Activated CD8-positive, alpha-beta memory T cell treated with anti-CD3 and anti-CD28 coated beads for 1 hour (primary cell): ENCODE measurements at places on chromosomes 4 and X.

- no peak for DNase-seq
Measured at GRCh38 chrX:37686996-37687395, 1.4 kb downstream of the XK start.

DNA sequence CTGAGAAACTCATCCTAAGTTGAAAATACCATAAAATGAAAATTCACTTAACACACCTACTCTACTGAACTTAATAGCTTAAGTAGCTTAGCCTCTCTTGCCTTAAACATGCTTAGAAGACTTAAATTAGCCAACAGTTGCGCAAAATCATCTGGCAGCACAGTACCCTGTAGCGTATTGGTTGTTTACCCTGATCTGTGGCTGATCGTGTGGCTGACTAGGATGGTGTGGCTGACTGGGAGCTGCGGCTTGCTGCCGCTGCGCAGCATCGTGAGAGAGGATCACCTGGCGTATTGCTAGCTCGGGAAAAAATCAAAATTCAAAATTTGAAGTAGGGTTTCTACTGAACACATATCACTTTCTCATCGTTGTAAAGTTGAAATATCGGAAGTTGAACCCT is 6.3 kb downstream of the RUFY3 start:
- DNase-seq: no peak

- no peak for DNase-seq
Measured at GRCh38 chrX:5086388-5086787, 1142.3 kb downstream of the NLGN4X start.

DNA sequence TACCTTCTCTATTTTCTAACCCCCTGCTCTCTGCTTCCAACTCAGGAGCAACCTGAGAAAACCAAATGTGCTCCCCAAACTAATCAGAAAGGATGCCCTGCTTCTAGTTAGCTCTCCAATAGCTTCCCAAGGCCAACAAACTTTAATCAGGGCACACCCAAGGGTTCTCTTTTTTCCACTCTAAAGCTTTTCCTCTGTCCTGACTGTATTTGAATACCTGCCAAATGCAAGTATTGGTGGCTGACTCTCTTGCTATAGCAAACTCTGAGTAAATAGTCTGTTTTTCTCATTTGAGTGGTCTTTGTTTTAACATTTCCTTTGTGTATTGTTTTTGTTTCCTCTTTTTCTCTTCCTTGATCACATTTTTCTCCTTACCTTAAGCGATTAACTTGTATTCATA is 52.5 kb downstream of the GBA3 start:
- no peak for DNase-seq

DNA sequence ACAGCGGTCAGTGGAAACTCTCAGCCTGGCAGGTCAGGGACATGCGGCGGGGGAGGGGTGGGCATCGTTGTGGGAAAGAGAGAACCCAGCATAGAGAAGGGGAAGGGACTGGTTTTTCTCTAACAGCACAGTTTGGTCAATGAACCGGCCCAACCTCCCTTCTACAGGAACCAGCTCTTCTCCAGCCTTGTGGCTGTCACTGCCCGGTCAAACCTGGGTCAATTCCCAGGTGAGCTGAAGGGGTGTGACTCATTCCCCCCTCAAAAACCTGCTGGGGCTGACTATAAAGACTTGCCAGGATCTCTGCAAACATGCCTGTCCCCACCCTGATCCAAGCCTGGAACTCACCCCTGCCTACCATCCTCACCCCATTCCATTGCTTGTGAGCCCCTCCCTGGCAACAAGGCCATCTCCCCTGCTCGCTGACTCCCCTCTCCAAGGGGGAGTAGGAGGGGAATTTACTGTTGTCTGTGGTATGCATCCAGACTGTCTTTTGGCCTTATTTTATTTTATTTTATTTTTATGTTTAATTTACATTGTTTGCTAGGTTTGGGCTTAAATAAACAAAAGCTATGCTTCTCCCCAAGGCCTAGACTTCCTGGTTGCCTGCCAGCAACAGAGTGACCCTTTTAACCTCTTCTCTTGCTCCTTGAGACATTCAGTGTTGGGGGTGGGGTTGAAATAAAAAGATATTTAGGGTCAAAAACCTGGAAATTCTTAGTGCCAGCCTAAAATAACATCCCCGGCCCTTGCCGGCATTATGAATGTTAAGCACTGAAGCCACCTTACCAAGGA is 49.6 kb downstream of the TSC22D3 start:
- DNase-seq: no peak

DNA sequence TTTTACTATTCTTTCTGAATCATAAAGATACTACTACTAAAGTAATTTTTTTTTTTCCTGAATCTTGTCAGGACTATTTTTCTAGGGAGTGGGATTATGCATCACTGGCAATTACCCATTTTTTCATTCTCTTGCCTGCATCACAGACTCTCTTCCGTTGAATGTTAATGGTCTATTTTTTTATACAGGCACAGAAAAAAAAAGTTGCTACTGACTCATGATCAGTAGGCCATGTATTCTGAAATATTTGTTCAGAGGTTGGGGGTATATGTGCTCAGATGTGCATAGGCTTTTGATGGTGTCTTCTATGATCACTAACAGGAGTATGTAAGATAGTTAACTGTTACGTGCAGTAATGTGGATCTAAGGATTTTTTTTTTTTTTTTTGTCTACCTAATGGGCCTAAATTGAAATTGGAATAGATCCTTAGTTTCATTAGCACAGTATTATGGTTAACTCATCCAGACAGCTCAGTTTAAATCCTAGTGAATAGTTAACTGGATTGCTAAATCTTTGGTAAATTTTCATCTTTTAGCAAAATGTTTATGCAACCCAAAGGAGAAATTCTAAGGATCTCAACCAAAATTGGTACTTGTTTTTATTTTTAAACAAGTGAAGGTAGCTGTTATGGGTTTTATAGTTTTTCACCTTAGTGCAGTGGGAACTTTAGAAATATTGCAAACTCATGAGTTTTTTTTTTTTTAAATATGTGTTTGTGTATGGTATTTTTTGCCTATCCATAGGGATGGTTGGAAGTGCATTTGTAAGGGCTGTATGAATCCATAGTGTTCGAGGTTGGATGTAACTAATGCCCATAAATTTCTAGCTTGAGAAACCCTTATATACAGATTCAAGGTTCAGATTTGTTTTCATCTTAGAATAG is 12.1 kb downstream of the BMP2K start:
- no peak for DNase-seq

DNA sequence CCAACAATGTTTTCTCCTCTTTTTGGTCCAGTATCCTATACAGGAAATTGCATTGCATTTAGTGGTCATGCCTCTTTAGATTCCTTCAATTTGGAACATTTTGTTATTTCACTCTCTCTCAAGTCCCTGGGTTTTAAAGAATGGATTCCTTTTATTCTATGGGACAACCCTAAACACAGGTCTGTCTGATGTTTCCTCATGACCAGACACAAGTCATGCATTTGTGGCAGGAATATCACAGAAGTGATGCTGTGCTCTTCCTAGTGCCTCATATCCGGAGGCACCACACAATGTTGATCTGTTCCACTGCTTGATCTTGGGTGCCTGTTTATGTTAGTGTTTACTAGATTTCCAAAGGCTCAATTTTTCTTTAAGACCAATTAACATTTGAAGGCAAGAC is 69.7 kb upstream of the H2AZ1 start:
- no peak for DNase-seq

DNA sequence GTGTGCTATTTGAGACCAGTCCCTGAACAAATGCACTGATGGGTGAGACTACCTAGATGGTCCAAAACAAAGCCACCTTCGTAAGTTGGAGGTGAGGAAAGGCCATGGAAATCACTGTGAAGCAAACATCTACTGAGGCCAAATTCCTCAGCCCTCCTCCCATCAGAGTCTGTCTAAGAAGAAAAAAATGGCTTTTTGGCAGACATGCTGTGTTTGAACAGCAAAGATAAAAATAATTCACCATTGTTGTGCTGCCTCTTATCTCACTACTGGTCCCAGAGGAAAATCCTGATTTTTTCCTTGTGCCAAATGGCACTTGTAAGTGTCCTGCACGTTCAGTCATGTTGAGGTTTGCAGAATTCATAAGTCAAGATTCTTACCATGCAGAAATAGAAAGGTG is 7.9 kb downstream of the MAGEB18 start:
- DNase-seq: no peak

DNA sequence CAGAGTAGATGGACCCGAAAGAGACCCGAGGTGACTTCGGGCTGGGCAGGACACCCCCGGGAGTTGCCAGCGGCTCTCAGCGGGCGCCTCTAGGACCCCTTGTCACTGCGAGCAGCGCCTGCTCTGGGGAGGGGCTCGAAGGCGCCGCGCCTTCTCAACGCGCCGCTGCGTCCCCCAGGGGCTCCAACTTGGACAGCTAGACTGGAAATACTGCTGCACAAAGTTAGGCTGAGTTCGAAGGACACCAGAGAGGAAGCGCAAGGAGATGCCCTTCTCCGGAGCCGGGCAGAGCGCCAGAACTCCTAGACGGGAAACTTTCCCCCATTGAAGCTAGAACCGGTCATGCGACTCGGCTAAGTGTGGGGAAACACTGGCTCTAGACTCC is 493 bp upstream of the KCNIP4 start:
- no peak for DNase-seq

- DNase-seq: no peak
Measured at GRCh38 chr4:95049551-95050233, 291.9 kb downstream of the BMPR1B start.

DNA sequence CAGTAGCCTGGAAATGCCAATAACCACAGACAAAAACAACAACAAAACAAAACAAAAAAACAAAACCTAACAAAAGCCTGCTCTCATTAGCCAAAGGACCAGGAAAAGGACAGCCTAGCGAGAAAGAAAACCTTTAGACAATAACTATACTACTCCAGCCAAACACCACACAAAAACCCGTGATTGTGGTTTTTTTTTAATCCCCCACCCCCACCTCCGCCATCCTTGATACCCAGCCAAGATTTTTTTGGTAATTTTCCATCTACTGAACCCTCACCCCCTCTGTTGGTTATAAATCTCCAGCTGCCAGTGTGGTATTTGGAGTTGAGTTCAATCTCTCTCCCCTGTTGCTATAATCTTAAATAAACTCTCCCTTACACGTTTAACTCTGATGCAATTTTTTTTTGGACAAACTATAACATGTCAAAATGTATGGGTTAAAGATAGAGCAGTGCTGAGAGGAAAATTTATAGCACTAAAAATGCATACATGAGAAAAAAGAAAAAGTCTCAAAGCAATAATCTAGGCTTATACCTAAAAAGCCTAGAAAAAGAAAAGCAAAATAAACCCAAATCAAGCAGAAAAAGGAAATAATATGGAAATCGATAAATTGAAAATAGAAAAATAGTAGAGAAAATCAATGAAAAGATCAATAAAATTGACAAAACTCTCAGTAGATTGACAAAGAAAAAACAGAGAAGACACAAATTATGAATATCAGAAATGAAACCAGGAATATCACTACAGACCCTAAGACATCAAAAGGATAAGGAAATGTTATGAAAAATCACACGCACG is 83.7 kb downstream of the NAT8L start:
- DNase-seq: no peak

DNA sequence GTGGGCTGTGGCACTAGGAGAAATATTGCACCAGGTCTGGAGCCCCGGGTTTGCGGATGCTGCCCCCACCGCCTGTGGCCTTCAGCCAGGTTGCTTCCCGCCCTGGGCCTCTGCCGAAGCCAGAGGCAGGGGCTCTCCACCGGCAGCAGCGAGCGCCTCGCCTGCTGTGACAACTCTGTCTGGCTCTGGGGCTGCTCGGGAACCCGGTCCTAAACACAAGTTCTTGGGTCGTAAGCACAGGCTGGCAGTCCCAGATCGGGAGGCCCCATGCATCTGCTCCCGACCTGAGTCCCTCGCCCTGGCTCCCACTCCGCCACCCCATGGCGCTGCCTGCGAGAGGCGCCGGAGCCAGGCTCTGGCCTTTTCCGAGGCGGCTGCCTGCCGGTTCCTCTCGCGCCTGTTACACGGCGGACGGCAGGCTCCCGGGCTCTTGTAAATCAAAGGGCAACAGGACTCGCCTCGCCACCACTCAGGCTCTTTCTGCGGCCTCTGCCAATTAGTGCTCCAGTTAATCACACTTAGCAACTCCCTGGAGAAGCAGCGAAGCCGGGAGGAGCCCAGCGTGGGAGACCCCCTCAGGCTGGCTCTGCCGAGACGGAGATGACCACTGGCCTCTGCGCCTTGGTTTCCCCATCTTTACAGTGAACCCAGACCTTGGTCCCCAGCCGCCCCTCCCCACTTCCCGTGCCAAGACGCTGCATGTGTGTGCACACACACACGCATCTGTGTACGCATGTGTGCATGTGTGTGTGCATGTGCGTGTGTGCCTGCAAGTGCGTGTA is 109.2 kb downstream of the DCTD start:
- no peak for DNase-seq

DNA sequence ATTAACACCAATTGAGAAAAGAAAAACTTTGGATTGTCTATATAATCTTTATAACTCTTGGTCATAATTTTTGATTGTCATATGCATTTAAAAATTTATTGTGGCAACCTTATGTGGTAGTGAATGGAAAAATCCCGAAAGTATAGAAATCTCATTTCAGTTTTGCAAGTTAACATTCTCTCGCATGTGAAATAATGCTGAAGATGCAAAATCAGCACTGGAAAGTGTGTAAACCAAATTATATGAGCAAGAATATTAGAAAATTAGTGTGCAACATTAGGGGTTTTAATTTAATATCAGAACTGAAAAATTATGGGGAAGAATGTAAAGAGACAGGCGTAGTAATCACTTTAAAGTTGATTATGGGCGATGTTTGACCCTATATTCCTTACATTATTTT is 1472.8 kb downstream of the PCDH7 start:
- DNase-seq: no peak

DNA sequence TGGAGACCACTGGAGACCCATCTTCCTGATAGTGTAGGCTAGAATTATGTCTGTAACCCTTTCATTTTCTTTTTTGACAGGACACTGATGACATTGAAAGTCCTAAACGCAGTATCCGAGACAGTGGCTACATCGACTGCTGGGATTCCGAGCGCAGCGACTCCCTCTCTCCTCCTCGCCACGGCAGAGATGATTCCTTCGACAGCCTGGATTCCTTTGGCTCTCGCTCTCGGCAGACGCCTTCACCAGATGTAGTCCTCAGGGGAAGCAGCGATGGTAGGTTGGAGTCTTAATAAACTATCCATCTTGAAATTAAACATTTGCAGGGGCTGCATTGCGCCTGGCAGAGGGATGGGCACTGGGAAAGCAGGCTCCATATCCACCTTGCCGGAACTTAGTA is 75.4 kb downstream of the LIMCH1 start:
- DNase-seq: no peak

- DNase-seq: no peak
Measured at GRCh38 chrX:14915596-14915995, 42.4 kb downstream of the MOSPD2 start.

DNA sequence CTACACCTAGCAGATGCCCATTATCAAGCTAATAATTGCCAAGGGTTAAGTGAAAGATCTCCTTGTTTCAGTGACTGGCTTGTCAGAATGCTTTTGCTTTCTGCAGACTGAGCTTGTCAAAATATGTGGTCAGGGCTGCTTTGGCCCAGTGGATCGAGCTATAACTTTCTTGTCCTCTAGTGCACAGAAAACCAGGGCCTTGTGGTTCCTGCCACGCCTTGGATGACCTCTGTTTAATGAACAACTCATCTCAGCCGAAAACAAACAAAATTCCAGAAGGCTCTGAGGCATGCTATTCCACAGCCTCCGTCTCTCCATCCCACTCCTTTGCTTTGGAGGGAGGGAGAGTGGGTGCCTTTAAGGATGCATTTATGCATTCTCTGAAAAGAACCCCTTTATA is 11.3 kb downstream of the EVC start:
- no peak for DNase-seq
